ENCODE measurements at places on chromosomes 4 and X.

GRCh38 chrX:3443184-3443583 lies 96.7 kb upstream of the MXRA5 start:
- DNase-seq, result no peak

GRCh38 chrX:102744307-102744706 lies 23.8 kb downstream of the GPRASP3 start:
- no peak for DNase-seq

DNA sequence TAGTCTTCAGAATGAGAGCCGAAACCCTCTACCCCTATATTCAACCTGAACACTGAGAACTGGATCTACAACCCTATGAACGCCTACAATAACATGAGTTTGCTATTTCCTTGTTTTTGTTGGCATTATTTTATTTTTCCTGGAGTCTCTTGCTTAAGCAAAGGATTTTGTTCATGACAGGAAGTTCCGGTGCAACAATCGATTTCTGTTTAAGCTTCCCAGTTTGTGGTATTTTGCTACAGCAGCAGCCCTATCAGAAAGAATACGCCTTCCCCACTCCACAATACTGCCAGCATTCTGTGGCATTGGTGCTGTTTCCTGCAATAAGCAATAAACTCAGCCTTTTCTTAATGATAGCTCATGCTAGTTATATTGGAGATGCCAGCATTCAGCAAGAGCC lies 60.9 kb downstream of the NPY5R start:
- DNase-seq, result no peak

DNA sequence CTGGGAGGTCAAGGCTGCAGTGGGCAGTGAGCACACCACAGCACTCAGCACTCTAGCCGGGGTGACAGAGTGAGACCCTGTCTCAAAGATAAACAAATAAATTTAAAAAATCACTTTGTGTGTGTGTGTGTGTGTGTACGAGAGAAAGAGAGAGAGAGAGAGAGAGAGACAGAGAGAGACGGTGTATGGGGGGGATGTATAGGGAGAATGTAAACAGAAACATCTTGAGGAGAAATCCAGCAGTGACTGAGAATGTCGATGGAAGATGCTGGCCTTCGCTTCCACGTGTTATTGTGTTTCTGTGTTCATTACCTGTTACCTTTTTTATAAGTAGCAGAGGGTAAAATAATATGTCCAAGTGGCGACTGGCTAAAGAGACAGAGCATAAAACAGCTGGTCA lies 23.6 kb upstream of the RBPJ start:
- no peak for DNase-seq

- no peak for DNase-seq
These were observed at the start of gene UGT2A1 for GRCh38 chr4:69653147-69653546. Gene UGT2A1 (minus strand): TSS chr4:69653247. CDS start chr4:69647644, 5,603 bp downstream.

GRCh38 chrX:136431625-136432024 lies 56.1 kb upstream of the BRS3 start:
- no peak for DNase-seq

DNA sequence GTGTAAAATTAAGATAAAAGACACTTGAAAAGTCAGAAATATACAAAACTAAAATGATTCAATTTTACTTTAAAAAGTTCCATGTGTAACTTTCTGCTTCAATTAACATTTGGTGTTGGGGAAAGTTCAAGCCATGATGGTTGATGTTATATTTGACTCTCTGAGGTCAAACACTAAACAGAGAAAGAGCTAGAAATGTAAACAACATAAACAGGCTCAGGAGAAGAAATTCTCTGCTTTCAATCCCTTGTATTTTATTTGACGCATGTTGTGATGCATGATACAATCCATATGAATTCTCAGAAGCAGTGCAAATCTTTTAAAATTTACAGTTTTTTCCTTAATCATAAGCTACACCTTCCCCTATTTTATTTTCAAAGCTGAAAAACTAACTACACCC lies 822.4 kb downstream of the PCDH18 start:
- DNase-seq, result no peak

DNA sequence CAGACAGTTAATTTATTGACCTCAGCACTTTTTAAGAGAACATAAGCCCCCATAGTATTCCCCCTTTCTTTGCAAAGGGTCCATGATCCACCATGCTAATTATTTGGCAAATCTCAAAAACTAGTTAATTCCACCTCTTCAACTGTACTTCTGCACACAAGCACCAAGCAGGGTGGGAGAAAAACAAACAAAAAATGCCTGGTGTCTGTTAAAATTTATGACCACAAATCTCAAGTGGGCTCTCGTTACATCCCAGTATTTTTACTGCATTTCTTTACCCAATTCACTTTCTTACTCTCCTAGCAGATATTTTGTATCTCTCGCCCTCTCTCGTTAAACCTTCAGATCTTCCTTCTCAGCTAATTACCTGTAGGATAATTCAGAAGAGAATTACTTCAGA lies 6.1 kb downstream of the ARSJ start:
- DNase-seq, result no peak

DNA sequence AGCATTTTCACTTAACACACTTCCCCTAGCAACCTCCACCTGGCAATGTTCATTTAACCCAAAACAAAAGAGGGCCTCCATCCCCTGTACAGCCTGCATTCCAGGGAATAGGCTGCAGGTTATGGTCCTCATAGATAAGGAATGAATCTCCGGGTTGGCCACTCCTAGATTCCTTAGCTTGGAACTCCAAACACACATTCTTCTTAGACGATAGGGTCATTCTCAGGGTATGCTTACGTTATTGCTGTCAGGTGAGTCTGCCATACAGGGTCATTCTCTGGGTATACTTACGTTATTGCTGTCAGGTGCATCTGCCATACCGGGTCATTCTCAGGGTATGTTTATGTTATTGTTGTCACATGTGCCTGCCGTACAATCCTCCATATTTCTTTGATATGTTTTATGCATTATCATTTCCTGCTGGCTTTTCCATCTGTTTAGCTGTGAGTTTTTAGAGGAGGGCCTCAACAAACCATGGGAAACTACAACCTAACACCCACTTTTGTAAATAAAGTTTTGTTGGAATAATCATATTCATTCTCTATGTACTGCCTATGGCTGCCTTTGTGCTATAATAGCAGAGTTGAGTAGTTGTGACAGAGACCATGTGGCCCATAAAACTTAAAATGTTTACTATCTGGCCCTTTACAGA lies 8.2 kb upstream of the AFF1 start:
- DNase-seq, result no peak

GRCh38 chr4:119493419-119493818 lies 135.2 kb downstream of the PDE5A start:
- DNase-seq, result peak; percentile 22

GRCh38 chr4:31787701-31788100 lies 1067.5 kb downstream of the PCDH7 start:
- DNase-seq, result no peak

GRCh38 chr4:140014284-140014683 lies 139.7 kb downstream of the MAML3 start:
- no peak for DNase-seq

DNA sequence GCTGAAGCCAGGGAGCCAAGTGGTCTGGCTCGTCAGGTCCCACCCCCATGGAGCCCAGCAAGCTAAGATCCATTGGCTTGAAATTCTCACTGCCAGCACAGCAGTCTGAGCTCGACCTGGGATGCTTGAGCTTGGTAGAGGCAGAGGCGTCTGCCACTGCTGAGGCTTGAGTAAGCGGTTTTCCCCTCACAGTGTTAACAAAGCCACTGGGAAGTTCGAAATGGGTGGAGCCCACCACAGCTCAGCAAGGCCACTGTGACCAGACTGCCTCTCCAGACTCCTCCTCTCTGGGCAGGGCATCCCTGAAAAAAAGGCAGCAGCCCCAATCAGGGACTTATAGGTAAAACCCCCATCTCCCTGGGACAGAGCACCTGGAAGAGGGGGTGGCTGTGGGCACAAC lies 353.8 kb downstream of the NAP1L3 start:
- DNase-seq, result no peak

DNA sequence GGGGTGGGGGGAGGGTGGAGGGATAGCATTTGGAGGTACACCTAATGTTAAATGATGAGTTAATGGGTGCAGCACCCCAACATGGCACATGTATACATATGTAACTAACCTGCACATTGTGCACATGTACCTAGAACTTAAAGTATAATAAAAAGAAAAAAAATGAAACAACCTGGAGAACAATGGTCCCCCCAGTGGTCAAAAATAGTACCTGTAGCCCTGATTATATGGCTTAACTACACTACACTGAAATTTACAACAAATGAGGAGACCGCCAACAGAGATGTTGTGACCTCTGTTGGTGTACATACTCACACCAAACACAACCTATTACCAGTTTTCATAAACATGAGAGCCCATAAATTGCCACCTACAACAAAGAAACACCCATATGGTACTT lies 7.3 kb upstream of the MAGEE1 start:
- no peak for DNase-seq

DNA sequence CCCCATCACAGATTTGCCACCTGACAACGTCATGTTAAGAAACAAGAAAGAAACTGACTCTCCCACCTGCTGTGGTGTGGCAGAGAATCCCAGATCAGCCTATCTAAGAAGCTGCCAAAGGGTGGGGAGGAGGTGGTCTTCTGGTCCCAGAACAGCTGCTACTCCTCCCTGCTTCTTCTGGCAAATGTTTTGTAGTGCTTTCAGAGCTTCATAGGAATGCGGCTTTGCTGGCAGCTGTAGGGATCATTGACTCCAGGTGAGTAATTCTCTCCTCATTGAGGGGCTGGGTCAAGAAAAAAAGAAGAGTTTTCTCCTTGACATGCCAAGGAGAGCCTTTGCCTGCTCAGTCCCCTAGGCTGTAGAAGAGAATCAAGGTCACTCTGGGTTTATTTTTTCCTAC lies 23.3 kb downstream of the NRK start:
- no peak for DNase-seq

- no peak for DNase-seq
These were observed 201.2 kb downstream of the MID1IP1 start for GRCh38 chrX:39002466-39002865.

DNA sequence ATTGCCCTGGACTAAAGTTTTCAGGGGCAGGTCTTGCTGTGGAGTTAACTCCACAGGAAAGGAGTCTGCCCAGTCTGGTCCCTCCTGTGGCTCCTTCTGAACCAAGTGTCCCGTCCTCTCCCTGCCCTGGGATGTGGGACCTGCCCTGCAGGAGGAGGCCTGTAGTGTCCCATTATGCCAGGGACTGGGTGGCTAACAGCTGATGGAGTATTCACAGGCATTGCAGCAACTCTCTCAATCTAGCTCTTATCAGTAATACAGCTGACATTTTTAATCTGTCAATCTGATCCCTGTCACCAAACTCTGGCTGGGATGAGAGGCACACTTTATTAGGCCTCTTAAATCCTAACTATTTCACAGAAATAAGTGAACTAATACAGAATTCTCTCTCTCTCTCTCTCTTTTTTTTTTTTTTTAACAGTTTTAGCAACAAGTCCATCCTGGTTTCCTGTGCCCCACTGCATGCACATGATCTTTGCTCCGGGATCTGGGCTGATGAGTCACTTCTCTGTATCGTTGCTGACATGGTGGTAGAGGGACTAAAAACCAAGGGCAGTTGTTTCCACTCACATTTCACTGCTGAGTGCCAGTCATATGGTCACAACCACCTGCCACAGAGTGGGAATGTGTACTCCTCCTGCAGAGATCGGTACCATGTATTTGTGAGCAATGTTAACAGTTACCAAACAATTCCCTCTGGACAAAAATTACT lies 39.1 kb downstream of the HAND2 start:
- no peak for DNase-seq

DNA sequence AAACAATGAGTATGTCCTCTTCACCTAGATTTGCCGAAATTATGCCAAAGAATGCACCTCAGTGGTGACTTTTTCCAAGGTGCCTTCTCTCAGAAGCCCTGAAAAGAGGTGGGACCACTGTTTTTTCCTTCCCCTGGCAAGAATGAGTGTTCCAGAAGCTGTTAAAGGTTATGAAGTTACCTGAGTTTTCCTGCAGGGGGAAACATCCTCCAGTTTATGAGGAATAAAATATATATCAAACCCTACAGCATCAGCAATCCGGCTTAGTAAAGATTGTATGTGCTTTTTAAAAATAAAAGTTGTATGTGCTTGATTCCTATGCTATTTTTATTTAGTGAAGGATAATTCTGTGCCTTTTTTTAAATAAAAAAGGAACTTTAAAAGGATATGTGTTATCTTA lies 73.3 kb downstream of the RBM46 start:
- no peak for DNase-seq

- DNase-seq, result no peak
These were observed 7.7 kb downstream of the ERVMER34-1 start for GRCh38 chr4:52743444-52744019.

GRCh38 chrX:10769696-10770619 lies 149.6 kb upstream of the MID1 start:
- DNase-seq, result no peak

GRCh38 chr4:55386073-55386472 lies 9.7 kb upstream of the TMEM165 start:
- no peak for DNase-seq
